Stimulated activated CD4-positive, alpha-beta T cell treated with anti-CD3 and anti-CD28 coated beads, Interleukin-15, amount 100 ng/mL, for 1 hour (primary cell): ENCODE measurements at places on chromosomes 5 and 9.

- no peak for DNase-seq
Measured at GRCh38 chr9:130947618-130948140, 8.6 kb upstream of the FIBCD1 start.

- no peak for DNase-seq
Measured at GRCh38 chr9:18385696-18386490, 88.1 kb upstream of the ADAMTSL1 start.

DNA sequence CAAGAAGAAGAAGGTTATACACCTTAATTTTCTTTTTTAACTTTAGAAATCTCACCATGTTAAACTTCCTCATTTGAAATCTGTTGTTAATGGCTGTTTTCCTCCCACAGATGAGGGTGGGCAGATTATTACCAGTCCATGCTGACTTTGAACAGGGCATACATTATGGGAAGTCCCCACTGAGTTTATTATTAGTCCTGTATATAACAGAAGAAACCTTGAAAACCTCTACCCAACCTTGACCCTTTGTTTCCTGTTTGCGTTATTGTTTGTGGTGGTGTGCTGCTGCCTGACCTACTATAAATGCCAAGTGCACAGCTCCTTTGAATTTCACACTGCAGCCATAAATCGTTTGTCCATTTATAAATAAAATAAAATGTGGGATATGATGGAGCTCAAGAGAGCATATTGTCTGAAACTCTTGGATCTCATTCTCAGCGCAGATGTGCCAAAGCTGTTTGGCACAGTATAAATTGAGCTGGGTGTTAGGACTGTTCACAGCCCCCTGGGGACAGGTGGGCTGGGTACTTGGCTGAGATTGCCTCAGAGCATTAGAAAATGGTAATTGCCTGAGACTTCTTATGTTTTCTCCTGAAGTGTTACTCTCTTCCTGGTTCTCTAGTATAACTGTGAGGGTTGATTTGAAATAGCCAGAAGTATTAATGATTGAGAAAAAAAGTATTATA lies 139.6 kb downstream of the SPATA31D1 start:
- DNase-seq: no peak

- no peak for DNase-seq
Measured at GRCh38 chr9:24793787-24794186, 248.1 kb upstream of the IZUMO3 start.

GRCh38 chr9:87283585-87283984 lies 214.1 kb upstream of the DAPK1 start:
- no peak for DNase-seq

DNA sequence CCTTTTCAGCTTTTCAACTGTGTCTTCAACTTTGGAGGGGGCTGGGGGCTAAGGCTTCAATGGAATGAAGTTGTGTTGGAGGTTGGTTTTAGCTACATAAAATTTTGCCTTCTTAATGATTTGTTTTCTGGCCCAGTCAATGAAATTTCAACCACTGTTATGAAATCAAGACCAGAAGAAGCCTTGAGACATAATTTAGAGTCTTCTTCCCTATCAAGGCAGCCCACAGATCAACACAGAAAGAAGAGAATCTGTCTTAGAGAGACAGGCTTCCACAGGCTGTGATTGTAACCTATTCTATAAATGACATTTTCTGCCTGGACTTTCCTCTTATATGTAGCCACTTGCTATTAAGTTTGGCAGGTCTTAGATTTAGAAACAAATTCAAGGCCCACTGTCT lies 46.5 kb upstream of the ZSWIM6 start:
- no peak for DNase-seq

GRCh38 chr9:36080519-36080918 lies 43.8 kb downstream of the RECK start:
- DNase-seq: no peak

GRCh38 chr5:177433658-177434217 lies 7.3 kb downstream of the GRK6 start:
- no peak for DNase-seq

DNA sequence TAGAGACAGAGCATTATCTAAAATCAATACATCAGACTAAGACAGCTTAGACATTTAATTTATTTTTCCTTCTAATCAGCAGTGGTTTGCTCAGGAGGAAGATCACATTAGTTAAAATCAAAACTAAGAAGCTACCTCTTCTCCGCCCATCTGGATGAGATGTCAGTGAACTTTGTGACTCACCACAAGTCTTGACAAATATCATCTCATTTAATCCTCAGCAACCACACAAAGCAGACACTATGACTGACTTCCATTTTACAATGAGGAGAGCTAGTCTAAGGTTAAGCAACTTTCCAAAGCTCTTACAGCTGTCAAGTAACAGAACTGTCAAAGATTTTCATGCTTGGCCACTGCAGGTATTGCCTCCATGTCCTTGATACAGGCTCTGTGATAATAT lies 289.5 kb downstream of the DEPDC1B start:
- no peak for DNase-seq

DNA sequence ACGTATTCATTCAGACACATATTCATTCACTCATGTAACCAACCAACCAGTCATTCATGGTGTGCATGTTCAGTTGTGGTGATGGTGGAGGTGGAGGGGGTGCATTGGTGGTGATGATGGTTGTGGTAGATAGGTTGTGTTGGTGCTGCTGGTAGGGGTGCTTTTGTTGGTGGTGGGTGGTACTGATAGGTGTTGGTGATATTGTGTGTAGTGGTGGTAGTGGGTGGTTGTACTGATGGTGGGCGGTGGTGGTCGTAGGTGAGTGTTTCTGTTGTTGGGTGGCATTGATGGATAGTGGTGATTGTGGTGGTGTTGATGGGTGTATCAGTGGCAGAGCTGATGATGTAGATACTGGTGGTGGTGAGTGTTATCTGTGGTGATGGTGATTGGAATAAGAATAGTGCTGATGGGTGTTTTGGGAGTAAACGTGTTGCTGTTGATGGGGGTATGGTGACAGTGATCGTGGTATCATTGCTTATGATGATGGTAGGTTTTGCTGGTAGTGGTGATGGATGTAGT lies 59.8 kb upstream of the SHB start:
- no peak for DNase-seq
